ENCODE measurements at places on chromosomes 2 and 18.

DNA sequence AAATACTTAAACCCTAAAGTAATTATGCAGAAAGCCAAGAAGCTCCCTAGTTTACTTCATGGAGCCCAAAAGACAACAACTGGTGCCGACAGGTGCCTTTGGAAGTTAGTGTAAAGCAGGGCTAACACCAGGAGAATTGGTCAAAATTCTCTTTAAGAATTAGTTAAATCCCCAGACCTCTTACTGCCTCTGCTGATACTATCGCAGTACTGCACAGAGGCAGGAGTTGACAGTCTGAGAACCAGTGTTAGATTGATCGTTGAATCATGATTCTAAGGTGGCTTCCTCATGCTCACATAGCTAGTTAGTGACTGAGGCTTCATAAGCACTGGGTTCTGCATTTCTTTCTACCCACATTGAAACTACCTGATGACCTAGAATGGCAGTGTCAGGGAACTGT lies 445.0 kb downstream of the XIRP2 start:
- DNase-seq = no peak

DNA sequence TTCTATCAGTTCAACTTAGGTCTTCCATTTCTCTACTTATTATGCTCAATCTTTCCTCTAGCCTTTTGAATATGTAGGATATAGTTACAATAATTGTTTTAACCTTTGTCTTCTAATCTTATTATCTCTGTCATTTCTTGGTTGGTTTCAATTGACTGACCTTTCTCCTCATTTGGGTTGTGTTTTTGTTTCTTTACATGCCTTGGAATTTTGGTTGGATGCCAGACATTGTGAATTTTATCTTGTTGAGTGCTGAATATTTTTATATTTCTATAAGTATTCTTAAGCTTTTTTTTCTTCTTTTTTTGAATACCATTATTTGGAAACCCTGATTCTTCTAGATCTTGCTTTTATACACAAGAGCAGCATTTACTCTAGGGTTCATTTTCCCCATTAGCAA lies 30.7 kb upstream of the TMEM247 start:
- no peak for DNase-seq

GRCh38 chr2:53969968-53970723 lies 647 bp downstream of the PSME4 start:
- no peak for DNase-seq

DNA sequence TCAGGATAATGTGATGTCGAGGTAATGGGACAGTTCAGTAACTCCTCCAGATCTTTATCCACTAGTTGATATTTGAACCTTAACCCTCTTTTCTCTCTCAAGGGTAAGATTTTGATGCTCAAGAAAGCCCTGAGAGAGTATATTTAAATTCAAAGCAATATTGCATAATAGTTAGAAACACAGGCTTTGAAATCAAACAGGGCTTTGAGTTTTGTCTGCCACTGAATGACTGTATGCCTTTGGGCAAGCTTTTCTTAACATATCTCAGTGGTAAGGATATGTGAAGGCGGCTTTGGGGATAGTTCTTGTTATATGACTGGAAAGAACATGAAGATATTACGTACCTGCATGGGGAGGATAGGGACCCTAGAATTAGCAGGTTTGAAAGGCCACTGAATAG lies 11.1 kb downstream of the ITPRID2 start:
- DNase-seq = no peak

- DNase-seq = no peak
These were observed 102.9 kb downstream of the NUP35 start for GRCh38 chr2:183227176-183227575.

- DNase-seq = no peak
These were observed 29.5 kb downstream of the SCN2A start for GRCh38 chr2:165268754-165269153.

DNA sequence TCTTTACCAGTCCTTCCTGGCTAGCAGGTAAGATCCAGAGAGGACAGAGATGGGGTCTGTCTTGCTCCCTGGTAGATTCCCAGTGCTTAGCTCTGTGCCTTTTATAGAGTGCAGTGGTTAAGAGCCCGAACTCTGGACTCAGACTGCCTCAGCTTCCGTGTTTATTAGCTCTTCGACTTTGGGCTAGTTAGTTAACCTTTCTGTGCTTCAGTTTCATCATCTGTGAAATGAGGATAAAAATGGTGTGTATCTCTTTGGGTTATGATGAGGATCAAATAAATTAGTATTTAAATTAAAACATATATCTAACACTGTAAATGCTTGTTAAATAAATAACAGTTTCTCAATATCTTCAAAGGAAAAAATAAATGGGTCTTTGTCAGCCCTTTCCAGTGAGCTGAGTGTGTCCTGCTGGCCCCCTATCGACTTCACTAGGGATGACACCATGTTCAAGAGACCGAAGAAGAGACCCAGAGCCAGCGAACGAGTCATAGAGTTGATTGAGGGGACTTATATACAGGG lies 38.2 kb downstream of the CERS6 start:
- no peak for DNase-seq

DNA sequence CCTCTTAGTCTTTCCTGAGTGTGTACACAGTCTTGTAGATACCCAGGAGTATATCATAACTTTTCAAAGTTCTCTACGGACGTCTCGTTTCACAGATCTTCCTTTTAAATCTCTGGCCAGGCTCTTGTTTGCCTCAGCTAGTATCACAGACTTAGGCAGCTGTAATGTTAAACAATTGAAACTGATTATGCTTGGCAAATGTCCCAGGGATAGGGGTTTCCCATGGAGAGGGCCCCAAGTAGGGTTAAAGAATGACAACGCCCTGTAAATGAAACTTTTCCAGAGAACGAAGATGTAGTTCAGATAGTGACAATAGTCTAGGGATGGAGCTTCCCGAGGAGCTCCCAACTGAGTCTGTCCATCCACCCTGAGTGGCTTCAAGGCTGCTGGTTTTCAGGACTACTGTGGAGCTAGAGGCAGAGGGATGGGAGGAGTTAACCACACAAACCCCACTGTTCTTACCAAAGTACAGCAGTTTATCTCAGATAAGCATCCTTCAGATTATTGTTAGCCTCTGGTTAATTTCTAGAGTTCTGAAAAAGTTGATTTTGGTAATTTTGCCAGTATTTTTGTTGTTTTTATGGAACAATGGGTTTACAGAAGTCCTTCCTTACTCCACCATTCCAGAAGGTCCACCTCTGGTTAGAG lies 9.1 kb downstream of the NEURL3 start:
- no peak for DNase-seq

DNA sequence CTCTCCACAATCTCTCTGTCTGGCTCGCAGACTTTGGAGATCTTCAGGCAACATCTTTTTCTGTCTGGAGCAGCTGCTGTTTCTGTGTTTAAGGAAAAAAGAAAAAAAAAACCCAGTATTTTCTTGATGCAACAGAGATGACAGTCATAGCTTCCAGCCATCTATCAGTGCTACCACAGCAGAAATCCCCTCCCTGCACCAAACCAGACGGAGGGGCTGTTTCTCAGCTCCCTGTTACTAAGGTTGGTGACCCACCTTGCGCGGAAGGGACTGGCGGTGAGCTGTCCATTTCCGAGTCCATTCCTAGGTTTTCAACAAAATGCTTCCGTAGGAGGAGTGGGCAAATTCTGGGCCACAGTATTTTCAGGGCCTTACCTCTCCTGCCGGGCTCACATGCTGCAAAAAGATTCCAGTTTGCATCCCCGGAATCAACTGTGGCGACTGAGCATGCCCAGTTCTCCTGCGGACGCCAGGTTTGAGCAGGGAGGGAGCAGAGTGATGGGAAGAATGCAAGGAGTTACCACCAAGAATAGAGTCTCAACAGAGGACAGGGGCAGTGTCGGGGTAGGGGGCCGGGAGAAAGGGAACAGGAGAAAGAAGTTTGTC lies 1.2 kb downstream of the SLC4A10 start:
- DNase-seq = no peak

DNA sequence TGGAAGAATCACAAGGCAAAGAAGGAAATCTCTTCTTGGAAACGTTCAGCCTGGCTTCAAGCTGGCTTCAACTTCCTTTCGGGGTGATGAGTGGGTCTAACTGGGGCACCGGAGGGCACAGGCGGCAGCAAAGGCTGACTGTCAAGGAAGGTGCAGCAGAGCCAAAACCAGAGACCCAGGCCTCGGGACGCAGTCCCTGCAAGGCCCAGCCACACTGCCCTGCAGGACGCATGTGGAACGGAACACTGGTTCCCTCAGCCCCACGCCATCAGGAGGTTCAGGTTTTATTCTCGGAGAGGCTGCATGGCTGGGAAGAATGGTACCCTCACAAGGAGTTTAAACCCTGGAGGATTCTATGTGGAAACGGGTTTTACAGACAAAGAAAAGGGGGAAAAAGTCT lies 165.5 kb downstream of the HDAC4 start:
- DNase-seq = no peak

GRCh38 chr18:34514238-34514637 lies 195.9 kb upstream of the DTNA start:
- no peak for DNase-seq

DNA sequence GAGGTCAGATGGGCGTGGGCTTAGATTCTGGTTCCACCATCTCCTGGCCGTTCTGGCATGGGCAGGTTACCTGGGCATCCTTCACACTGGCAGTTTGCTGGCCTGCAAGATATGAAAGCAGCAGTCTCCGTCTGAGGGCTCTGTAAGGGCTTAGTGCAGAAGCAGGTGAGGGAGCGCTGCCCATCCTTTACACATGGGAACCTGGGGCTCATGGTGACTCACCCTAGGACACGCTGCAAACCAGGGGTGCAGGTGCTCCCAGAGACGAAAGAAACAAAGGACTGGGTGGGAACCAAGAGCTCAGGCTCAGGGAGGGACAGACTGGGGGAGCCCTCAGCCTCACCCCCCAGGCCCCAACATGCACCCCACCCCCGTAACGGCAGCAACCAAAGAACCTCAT lies 10.7 kb upstream of the ID2 start:
- no peak for DNase-seq

DNA sequence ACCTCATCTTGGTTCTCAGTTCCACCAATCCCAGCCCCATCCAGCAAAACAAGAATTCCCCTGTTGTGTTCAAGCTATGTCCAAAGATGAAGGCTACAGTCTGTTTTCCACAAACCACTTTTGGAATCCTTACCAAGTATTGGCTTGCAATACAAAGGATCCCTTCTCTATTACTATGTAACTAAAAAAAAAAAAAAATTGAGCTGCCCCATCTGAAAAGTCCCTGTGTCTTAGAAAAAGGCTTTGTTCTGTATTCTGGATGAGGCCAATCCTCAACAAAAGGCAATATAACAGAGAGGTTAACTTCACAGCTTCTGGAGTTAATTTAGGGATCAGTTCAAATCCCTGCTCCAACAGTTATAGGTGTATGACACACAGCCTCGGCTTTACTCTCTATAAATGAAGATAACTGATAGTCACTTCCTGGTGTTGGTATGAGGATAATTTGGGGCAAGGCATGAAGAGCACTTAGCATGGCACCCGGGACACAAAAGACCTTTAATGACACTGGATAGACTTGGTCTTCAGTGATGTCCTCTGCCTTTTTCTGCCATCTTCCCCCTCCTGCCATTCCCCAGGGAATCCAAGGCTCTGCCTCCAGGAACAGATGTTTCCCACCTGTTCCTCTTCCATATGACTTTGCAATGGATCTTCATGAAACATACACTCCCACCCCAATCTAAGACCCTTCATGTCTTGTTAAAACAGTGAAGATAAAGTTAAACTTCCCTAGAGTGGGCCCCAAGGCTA lies 61.2 kb upstream of the ATL2 start:
- no peak for DNase-seq

DNA sequence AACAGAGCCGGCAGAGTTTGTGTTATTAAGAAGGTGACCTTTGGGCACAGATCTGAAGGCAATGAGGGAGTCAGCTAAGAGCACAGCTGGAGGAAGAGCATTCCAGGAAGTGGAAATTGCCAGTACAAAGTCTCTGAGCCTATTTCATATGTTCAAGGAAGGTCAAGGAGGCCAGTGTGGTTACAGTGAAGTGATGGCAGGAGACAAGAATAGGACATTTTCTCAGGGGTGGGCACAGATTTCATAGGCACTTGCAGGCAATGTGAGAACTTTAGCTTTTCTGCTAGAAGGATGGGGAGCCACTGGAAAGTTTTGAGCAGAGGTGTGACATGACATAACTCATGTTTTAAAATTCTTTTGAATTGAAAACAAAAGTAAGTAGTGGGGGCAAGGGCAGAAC lies 50.3 kb downstream of the ARHGAP25 start:
- DNase-seq = no peak

DNA sequence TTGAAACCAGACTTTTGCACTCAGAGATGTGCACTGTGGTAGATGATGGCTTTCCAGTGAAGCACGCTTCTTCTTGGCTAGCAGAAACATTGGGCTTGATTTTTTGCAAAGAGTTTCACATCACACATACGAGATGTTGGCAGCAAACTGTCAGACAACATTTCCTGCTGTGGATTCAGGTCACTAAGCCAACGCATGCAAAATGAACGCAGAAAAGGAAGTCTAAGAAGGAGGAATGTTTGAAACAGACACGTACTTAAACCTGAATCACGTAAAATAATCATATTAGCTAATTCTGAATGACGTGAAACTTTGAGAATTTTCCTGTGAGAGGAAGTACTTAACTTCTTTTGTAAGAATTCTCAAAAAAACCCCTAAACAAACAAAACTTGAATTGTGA lies 88.1 kb downstream of the EPB41L3 start:
- DNase-seq = no peak

DNA sequence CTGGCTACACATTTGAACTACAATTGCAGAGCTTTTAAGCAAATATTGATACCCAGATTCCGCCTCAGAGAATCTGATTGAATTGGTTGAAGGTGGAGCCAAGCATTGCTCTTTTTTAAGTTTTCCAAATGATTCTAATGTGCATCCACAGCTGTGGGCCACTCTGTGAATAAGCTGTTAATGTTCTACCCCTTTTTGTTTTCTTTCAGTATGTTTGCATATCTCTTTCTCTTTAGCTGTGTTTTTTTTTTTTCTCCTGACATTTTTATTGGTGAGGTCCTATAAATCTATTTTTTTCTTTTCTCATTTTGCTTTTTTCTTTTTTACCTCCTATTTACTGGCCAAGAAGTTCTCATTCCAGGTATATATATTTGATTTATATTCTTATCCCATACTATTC lies 6.5 kb downstream of the SCN3A start:
- no peak for DNase-seq

DNA sequence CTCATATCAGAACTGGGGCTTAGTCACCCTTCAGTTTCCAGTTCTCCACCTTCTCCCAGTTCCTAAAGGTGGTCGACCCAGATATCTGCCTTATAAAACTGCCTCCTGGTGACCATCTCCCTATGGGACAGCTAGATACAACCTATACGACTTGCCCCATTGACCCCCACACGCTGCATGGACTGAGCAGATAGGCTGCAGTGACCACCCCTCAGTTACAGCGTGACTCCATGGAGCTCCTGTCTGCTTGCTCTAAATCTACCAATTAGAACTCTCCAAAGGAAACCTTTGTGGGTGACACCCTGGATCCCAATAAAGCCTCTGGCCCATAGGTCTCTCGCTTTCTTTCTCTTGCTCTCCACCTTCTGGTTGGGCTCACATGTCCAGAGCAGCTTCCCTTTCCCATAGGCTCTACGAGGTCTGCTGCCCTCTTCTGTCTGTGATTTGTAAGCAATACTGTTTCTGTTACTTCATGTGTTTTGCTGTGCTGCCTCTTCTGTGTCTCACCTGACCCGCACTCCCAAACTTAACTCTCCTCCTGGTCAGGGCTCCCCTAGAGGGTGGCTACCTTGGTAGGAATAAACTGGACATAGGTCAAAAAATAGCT lies 971.3 kb upstream of the FAM98A start:
- no peak for DNase-seq

- DNase-seq = no peak
These were observed 221.3 kb downstream of the BCL2 start for GRCh38 chr18:63098018-63098981.
